ENCODE measurements at places on chromosomes 16 and 17.

DNA sequence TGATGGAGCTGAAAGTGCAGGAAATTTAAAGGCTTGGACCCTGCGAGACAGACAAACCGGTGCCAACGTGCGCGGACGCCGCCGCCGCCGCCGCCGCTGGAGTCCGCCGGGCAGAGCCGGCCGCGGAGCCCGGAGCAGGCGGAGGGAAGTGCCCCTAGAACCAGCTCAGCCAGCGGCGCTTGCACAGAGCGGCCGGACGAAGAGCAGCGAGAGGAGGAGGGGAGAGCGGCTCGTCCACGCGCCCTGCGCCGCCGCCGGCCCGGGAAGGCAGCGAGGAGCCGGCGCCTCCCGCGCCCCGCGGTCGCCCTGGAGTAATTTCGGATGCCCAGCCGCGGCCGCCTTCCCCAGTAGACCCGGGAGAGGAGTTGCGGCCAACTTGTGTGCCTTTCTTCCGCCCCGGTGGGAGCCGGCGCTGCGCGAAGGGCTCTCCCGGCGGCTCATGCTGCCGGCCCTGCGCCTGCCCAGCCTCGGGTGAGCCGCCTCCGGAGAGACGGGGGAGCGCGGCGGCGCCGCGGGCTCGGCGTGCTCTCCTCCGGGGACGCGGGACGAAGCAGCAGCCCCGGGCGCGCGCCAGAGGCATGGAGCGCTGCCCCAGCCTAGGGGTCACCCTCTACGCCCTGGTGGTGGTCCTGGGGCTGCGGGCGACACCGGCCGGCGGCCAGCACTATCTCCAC lies at the start of gene NOG:
Gene NOG, plus strand, starts transcription at position 54 of the 674 bp plus-strand sequence. Its CDS starts 525 bp downstream, at position 579.
- no peak for DNase-seq

- DNase-seq = no peak
These were observed 32.4 kb downstream of the HAPSTR1 start for GRCh38 chr16:9123871-9124270.

- no peak for DNase-seq
These were observed 412.2 kb upstream of the EEF2KMT start for GRCh38 chr16:5509794-5510193.

DNA sequence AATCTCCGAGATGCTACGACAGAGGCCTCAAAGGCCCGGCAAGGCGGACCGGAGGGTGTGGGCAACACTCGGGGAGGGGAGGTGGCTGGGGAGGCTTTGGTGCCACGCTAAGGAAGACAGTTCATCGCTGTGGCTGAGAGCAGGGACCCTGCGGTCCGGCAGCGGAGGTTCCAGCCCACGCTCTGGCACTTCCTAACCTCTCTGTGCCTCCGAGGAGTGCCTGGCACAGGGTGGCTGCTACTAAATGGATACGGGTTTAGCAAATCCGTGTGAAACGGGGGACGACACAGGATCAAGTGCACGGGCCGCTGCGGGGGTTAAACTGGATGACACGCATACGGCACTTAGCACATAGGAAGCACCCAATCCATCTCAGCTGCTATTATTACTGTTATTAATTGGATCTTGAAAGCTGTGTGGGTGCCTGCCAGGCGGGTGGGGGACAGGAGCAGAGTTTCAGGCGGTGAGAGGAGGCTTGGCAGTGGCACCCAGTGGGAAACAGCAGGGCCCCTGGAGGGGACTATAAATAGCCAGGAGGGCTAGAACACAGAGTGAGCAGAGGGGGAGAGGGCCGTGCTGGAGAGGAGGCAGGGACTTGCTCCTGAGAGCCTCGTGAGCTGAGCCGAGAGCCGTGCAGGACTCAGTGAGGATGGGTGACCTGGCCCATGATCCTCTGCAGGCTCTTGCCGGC lies 45.0 kb downstream of the ABR start:
- DNase-seq = no peak

DNA sequence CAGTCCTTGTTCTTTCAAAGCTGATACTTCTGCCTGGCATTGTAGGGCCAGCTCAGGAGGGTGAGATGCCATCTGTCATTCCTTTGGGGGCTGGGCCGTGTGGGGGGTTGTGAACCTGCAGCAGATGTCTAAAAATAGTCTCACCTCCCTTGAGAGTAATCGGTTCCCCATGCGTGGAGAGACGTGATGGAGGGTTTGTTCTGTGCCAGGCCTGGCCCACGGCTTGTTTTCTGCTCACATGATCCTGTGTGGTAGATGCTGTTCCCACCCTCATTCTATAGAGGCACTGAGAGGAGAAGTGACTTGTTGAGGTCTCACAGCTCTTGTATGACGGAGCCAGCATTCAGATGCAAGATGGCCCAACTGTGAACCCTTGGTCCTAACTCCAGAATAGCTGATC lies 4.6 kb downstream of the IRF8 start:
- DNase-seq = no peak

Data from NCI-H2081 treated with DMSO at 0.1 percent for 48 hours (cell line).